ENCODE measurements at places on chromosomes 2 and 18. TPM values are rescaled to one million over a fixed set of nuclear protein-coding genes. Genes with fewer than 3 reads are reported as not detected.
A peak's percentile ranks its signal among the peaks of the same experiment; 100 is the strongest.

The SLC4A5 gene
- total RNA-seq = 1.6 TPM

The KCNE4 gene
- 38.1 TPM for total RNA-seq

The ANKRD62 gene
- 0.06 TPM for total RNA-seq

The DAPL1 gene
- total RNA-seq = not detected

- peaks cover 8% of the 10 kb centered on the region for H3K4me1 ChIP-seq
- DNase-seq = no peak
- no peaks in the 10 kb centered on the region for H3K36me3 ChIP-seq
- no peaks in the 10 kb centered on the region for H3K27me3 ChIP-seq
Measured at GRCh38 chr2:148108385-148108784, 87.5 kb downstream of the MBD5 start.

The CHRNA1 gene
- total RNA-seq = not detected

The SCN9A gene
- 4.0 TPM for total RNA-seq

- peak; percentile 62 for DNase-seq
- no peak overlapping the region for H3K4me3 ChIP-seq
- no peaks in the 10 kb centered on the region for H3K4me1 ChIP-seq
- peak overlapping the region; percentile 68 for H3K27ac ChIP-seq
- peaks cover 5% of the 10 kb centered on the region for H3K36me3 ChIP-seq
Measured at GRCh38 chr2:218807626-218808025, 24.0 kb downstream of the PRKAG3 start.

GRCh38 chr2:197128126-197128525, 182.5 kb downstream of the ANKRD44 start:
- H3K36me3 ChIP-seq = peaks cover 3% of the 10 kb centered on the region
- H3K4me1 ChIP-seq = peaks cover 59% of the 10 kb centered on the region
- no peak overlapping the region for H3K27ac ChIP-seq
- no peaks in the 10 kb centered on the region for H3K27me3 ChIP-seq

The MAB21L4 gene
- not detected for total RNA-seq

GRCh38 chr2:6924101-6924923, 7.1 kb downstream of the RNF144A start:
- peak; percentile 84 for DNase-seq
- peaks cover 57% of the 10 kb centered on the region for H3K4me1 ChIP-seq
- no peak overlapping the region for H3K27ac ChIP-seq
- no peaks in the 10 kb centered on the region for H3K27me3 ChIP-seq
- no peaks in the 10 kb centered on the region for H3K36me3 ChIP-seq

DNA sequence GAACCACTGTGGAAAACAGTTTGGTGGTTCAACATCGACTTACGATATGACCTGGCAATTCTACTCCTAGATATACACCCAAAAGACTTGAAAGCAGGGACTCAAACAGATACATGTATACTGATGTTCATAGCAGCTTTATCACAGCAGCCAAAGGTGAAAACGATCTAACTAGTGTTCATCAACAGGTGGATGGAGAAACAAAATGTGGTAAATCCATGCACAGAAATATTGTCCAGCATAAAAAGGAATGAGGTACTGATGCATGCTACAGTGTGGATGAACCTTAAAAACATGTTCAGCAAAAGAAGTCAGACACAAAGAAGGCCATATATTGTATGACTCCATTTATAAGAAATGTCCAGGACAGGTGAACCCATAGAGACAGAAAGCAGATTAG, 36.3 kb downstream of the MRO start:
- H3K4me3 ChIP-seq = no peak overlapping the region
- H3K27me3 ChIP-seq = no peaks in the 10 kb centered on the region
- H3K27ac ChIP-seq = no peak overlapping the region
- no peaks in the 10 kb centered on the region for H3K36me3 ChIP-seq

DNA sequence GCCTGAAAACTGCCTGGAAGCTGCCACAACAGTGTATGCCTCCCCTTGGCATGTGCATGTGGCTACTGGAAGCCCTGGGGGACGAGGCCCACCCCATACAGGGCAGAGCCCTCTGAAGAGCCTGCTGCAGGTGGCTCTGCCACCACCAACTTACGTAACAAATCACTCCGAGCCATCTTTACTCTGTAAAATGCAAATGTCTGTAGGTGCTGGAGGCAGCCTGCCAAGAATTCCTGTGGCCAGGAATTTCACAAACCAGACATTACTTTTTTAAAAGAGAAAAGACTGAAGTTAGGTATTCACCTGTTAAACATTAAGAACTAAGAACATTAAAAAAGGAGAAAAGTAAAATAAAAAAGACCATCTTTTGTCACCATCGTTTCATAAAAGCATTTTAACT, 106.3 kb downstream of the GPR39 start:
- H3K27ac ChIP-seq = no peak overlapping the region
- H3K27me3 ChIP-seq = no peaks in the 10 kb centered on the region
- H3K36me3 ChIP-seq = no peaks in the 10 kb centered on the region
- no peak overlapping the region for H3K4me3 ChIP-seq
- DNase-seq = no peak

The FAM237A gene
- total RNA-seq = not detected

DNA sequence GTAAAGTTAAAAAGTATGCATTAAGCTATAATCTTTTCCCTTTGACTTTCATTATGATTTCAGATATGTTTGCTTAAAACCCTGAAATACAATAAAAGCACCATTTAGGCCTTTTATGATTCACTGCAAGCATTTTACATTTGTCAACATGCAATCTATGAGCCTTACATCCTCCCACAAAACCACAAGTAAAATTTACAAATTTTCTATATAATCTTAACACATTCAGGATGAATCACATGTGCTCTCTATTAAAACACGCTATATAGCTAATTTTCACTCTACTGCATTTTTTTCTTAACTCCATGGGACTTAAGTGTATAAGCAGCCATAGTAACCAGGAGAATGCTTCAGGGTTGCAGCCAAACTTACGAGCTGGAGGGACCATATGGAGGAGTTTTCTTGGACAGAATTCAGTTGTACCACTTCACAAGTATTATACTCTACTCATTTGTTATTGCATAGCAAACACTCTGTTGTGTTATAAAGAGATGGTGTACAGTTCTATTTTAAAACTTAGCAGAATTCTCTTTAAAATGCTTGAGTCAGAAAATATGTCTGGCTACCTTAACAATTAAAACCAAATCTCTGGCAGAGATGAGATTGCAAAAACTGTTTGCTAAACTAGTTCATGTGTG, 293.2 kb downstream of the ALK start:
- H3K27ac ChIP-seq = no peak overlapping the region
- H3K27me3 ChIP-seq = no peaks in the 10 kb centered on the region
- no peak for DNase-seq
- no peak overlapping the region for H3K4me3 ChIP-seq
- H3K4me1 ChIP-seq = no peaks in the 10 kb centered on the region

GRCh38 chr2:164257742-164258141, 363.5 kb downstream of the GRB14 start:
- no peak overlapping the region for H3K27ac ChIP-seq
- H3K36me3 ChIP-seq = no peaks in the 10 kb centered on the region
- no peaks in the 10 kb centered on the region for H3K27me3 ChIP-seq
- no peak overlapping the region for H3K4me3 ChIP-seq
- no peak for DNase-seq

The NXPH2 gene
- total RNA-seq = not detected

DNA sequence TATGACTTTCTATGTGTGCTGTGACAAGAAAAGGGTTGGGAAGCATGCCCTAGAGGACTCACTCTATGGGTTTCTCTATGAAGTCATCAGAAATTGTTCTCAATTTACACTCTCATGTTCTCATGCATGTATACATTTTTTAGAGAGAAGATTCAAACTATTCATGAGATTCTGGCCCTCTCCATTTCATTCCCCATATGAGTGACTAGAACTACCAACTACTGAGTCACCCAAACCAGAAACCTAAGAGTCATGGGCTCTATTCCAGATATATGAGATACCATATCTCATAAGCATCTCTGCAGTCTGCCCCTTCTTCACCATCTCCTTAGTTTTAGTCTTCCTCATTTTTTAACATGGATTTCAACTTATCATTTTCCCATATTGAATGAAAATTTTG, 87.7 kb downstream of the EXOC6B start:
- H3K27ac ChIP-seq = no peak overlapping the region
- no peak overlapping the region for H3K4me3 ChIP-seq
- no peaks in the 10 kb centered on the region for H3K4me1 ChIP-seq
- no peaks in the 10 kb centered on the region for H3K27me3 ChIP-seq

The CRYBA2 gene
- total RNA-seq = not detected

The GRHL1 gene
- 5.1 TPM for total RNA-seq

The SLC30A3 gene
- not detected for total RNA-seq

The IL1A gene
- not detected for total RNA-seq

DNA sequence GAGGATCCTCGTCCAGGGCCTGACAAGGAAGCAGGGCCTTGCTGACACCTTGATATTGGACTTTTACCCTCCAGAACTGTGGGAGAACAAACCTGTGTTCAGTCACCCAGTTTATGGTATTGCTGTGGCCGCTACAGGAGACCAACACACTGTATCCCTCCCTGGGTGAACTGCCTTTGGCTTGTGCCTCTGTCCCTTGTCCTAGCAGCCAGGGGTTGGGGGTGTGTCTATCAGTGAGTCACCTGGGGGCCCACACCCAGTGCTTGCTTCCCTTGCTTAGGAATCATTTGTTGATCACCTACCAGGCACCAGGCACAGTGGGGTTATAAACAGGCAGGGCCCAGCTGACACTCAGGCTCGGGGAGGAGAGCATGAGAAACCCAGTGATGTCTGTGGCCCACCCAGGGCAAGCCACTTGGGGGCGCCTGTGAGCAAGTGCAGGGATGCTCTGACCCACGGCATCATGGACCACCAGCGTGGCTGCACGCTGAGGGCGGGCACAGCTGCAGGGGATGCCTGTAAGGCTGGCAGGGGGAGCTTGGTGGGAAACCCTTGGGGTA, 17.1 kb downstream of the TMEM185B start:
- H3K27me3 ChIP-seq = no peaks in the 10 kb centered on the region
- DNase-seq = no peak
- no peak overlapping the region for H3K4me3 ChIP-seq
- H3K4me1 ChIP-seq = peaks cover 14% of the 10 kb centered on the region
- no peaks in the 10 kb centered on the region for H3K36me3 ChIP-seq
- no peak overlapping the region for H3K27ac ChIP-seq

The CPLX4 gene
- not detected for total RNA-seq

The CTNNA2 gene
- total RNA-seq = 0.80 TPM

DNA sequence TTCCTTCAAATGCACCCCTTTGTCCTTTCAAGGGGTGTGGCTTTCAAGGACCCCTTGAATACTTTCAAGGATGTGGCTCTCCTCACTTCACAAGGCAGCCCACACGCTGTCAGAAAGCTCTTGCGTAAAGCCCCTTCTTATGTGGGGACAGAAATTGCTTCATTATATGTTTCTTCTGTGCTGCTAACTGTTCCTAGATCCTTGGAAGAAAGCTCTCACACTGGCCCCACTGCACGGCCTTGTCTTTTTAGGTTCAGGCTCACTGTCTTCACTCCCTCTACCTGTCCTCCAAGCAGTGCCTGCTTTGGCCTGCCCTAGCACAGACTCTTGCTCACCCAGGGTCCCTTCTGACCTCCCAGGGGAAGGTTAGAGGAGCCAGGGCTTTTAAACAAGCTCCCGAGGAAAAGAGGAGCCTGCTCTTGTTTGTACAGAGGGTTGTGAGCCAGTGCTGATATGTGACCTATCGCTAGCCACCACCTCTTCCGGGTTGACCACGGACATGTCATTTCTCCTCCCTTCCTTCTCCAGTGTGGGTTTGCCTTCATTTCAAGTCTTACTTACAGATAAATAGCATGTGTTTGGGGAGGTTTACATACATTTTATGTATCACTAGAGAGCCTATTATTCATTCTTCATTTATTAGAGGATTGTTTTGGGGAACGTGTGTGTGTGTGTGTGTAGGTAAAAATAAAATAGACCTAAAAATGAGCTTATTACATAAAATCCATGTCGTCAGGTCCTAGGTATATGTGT, 94.7 kb downstream of the RTN4 start:
- no peaks in the 10 kb centered on the region for H3K27me3 ChIP-seq
- H3K36me3 ChIP-seq = no peaks in the 10 kb centered on the region
- no peak overlapping the region for H3K27ac ChIP-seq
- H3K4me3 ChIP-seq = no peak overlapping the region

GRCh38 chr2:126912201-126912600, 13.5 kb downstream of the TEX51 start:
- H3K27me3 ChIP-seq = no peaks in the 10 kb centered on the region
- H3K36me3 ChIP-seq = no peaks in the 10 kb centered on the region
- H3K4me3 ChIP-seq = no peak overlapping the region
- no peak overlapping the region for H3K27ac ChIP-seq

The ANKRD30B gene
- not detected for total RNA-seq

DNA sequence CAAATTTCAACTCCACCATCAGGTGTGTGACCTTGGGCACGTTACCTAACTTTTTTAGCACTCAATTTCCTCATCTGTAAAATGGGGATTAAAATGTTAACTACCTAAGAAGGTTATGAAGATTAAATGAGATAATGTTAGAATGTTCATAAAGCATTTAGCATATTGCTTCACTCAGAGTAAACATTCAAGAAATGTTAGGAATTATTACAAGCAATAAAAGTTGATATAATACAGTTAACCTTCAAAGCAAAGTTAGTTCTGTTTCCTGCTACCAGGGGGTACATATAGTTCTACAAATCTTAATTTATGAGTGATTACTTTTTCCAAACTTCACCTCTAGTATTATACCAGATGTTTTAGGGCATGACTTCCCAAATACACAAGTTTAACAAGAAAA, 254.2 kb downstream of the PDE11A start:
- H3K4me3 ChIP-seq = no peak overlapping the region
- DNase-seq = no peak
- no peak overlapping the region for H3K27ac ChIP-seq
- no peaks in the 10 kb centered on the region for H3K27me3 ChIP-seq
- H3K36me3 ChIP-seq = no peaks in the 10 kb centered on the region

The PXDN gene
- 81.6 TPM for total RNA-seq

- H3K27ac ChIP-seq = no peak overlapping the region
- no peaks in the 10 kb centered on the region for H3K36me3 ChIP-seq
- no peaks in the 10 kb centered on the region for H3K27me3 ChIP-seq
Measured at GRCh38 chr2:22276696-22277095, 1108.3 kb upstream of the KLHL29 start.

- H3K27ac ChIP-seq = no peak overlapping the region
- H3K4me3 ChIP-seq = no peak overlapping the region
- H3K36me3 ChIP-seq = peaks cover 32% of the 10 kb centered on the region
- no peaks in the 10 kb centered on the region for H3K4me1 ChIP-seq
Measured at GRCh38 chr18:24115628-24116027, 23.2 kb upstream of the CABYR start.

The KRTCAP3 gene
- total RNA-seq = not detected

GRCh38 chr2:216081012-216081411, 597 bp downstream of the PECR start:
- H3K27ac ChIP-seq = peak overlapping the region; percentile 65
- H3K36me3 ChIP-seq = peaks cover 3% of the 10 kb centered on the region
- no peak for DNase-seq
- peak overlapping the region; percentile 64 for H3K4me3 ChIP-seq

GRCh38 chr2:177501186-177501585, 108.6 kb downstream of the AGPS start:
- no peak overlapping the region for H3K4me3 ChIP-seq
- H3K27me3 ChIP-seq = no peaks in the 10 kb centered on the region
- DNase-seq = no peak
- no peaks in the 10 kb centered on the region for H3K36me3 ChIP-seq

DNA sequence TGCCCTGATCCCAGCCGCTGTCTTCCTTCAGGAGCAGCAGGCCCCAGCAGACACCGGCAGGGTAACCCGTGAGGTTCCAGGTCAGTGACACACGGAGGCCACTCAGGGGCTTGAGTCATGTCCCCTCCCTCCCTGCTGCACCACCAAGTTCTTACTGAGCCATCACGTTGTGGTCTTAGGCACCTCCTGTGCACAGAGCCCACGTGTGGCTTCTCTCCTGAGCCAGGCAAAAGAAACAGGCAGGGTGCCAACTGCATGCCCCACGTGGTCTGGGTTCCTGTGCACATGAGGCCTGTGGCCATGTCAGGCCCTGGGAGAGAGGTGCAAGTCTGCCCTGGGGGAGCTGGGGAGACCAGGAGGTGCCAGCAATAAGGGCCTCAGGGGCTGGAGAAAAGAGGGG, 264.8 kb downstream of the KLHL29 start:
- peaks cover 5% of the 10 kb centered on the region for H3K4me1 ChIP-seq
- H3K4me3 ChIP-seq = no peak overlapping the region
- H3K27me3 ChIP-seq = no peaks in the 10 kb centered on the region
